Right lung (tissue), 10 donors: ENCODE measurements at places on chromosomes 6 and 20. TPM values are rescaled to one million over a fixed set of nuclear protein-coding genes. Genes with fewer than 3 reads are reported as not detected.

GRCh38 chr20:25239387-25240370 is 8.2 kb upstream of the PYGB start:
- DNase-seq, result no peak

GRCh38 chr6:158765499-158766068 is 53.6 kb downstream of the EZR start:
- DNase-seq, result no peak

DNA sequence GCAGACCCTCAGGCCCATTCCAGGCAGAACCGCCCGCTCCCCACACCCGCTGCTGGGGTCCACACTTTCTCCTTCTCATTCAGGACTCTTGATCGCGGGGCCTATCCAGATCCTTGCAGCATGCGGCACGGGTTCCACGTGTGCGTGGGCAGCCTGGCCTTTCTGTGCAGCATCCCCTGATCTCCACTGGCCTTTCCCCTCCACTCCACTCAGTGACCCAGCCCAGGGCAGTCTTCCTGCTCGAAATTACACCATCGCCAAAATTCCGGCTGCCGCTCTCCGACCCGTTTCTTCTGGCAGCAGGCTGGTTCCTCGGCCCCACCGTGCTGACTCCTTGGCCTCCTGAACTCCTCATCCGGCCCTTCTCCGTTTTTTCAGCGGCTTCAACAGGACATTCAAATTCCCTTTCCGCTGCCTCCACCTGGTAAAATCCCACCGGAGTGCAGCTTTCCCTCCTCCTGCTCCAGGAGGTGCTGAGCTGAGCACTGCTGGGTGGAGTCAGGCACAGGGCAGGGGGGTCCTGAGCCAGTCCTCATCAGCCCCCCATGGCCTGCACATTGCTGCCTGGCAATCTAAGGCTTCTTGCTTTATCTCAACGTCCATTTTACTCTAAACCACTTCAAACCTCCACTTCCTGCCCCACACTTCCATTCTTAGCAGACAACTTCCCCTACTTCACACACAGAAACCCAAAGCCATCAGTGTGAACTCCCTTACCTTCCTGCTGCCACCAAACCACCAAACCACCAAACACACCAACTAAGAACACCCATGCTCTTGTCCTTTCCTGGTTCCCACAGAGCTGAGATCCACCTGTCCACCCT is 9.0 kb downstream of the SFT2D1 start:
- no peak for DNase-seq

GRCh38 chr20:63096681-63097335 is 90.0 kb upstream of the BHLHE23 start:
- DNase-seq, result no peak

DNA sequence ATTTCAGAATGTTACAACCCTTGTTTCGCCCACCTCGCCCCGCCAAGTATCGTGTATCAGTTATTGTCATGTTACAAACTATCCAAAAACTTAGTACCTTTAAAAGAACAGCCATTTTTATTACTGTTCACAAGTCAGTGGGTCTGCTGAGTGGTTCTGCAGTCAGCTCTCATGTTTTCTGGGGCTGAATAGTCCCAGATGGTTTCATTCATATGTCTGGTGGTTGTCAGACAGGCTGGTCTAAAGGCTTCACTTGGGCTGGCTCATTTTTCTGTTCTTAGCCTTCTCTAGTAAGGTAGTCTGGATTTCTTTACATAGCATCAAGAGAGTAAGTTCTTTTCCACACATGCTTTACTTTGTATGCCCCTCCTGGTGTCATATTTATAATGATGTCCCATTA is 8.6 kb downstream of the ZNF292 start:
- DNase-seq, result no peak

MROH8 gene
- polyA plus RNA-seq, result 4.5 TPM

CCDC170 gene
- 4.6 TPM for polyA plus RNA-seq
